ENCODE measurements at places on chromosomes 6 and 20.

GRCh38 chr20:50646483-50646996, 44.8 kb downstream of the RIPOR3 start:
- DNase-seq: no peak

DNA sequence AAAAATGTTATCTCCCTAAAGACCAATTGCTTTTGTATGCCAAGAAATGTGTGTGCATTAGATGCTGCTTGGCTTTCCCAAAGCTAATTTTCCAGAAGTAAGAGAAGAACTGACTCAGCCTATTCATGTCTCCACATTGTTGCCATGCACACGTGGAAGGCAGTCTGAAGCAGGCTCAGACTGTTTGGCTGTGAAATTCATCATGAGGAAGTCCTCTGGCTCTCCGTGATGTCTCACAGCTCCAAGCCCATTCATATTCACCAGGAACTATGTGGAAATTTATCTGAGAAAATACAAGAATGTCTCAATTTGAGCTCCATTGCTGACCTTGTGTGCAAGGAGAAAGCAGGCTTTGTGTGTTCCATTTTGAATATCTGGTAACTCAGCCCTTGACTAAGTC, 1022.2 kb upstream of the GJE1 start:
- DNase-seq: no peak

- no peak for DNase-seq
Measured at GRCh38 chr6:145630598-145630997, 104.7 kb downstream of the EPM2A start.

GRCh38 chr6:77292564-77293546, 170.4 kb downstream of the HTR1B start:
- DNase-seq: no peak

DNA sequence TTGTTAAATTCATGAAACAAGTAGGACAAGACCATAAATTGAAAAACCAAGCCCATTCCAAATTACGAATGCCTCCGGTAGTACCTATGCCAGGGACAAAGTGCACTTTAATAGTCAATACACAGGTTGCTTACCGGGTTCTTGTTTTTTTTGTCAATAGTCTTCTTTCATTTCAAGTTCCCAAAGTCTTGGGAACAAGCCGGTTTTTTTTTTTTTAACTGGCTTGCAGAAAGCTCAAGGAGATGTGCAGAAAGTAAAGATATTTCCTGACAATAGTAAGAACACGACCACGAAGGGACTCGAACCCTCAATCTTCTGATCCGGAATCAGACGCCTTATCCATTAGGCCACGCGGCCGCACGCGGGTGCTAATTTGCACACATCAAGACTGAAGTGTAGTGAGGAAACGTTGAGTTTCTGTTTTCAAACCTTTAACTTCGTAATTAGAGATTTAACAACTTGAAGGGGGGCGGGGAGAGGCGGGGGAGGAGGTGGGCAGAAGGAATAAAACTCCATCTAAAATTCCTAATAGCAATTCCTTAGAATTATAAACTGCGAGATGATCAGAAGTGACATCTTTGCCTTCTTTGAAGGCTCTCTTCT, 181.0 kb downstream of the TRIM27 start:
- DNase-seq: no peak

DNA sequence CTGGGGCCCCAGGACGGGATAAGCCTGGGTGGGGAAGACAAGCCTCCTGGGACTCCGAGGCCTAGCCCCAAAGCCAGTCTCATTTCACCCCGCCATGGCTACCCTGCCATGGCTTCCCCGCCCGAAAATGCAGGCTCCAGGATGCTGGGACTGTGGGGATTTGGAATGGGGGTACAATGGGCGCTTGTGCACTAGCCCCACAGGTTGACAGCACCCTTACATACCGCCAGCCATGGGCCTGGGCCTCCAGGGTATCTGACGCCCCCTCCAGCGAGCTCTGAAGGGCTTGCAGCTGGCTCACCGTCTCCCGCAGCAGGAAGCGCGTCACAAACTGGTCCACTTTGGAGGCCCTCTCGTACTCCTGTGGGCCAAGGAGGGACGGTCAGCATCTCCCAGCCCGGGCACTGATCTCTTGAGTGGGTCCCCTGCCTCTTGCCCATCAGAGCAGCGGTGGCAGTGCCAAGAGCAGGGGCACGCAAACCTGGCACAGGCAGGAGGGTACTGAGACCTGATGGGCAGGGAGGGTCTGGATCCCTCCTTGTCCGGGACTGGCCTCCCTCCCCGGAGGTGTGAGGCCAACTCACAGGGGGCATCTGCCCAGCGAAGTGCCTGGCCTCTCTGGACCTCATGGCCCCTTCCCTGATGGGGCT, 2.0 kb upstream of the C20orf144 start:
- DNase-seq: no peak

- no peak for DNase-seq
Measured at GRCh38 chr6:122872311-122872710, 83.3 kb downstream of the SMPDL3A start.

- no peak for DNase-seq
Measured at GRCh38 chr6:138473144-138473543, 26.1 kb downstream of the NHSL1 start.

Data from CD4-positive, alpha-beta T cell treated with Interleukin-10 for 1 hour (primary cell).